ENCODE measurements at places on chromosomes 1 and 21.

- DNase-seq: no peak
These were observed 103.7 kb upstream of the PRMT6 start for GRCh38 chr1:106952776-106953175.

- DNase-seq: no peak
These were observed 137.8 kb downstream of the AKT3 start for GRCh38 chr1:243712242-243712641.

DNA sequence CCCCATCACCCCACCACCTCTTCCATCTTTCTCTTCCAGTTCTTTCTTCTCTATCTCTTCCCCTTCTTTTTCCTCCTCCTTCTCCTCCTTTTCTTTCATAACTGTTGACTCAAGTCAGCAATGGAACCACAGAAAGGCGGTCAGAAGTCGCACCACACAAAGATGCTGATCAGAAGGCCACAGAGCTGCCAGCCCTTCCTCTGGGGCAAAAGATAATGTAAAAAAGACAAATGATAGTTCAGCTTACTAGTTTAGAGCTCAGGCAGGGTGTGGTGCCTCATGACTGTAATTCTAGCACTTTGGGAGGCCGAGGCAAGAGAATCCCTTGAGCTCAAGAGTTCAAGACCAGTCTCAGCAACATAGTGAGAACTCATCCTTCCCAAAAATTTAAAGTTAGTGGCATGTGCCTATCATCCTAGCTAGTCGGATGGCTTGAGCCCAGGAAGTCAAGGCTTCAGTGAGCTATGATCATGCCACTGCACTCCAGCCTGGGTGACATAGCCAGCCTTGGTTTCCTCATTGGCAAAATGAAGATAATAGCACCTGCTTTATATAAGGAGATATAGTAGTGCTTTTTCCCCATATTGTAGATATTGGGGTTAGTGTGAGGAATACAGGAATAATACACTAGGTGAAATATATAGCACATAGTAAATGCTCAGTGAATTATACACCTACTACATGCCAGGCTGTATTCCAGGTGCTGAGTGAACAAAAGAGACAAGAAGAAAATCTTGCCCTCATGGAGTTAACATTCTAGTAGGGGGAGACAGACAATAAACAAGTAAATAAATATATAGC lies 12.5 kb upstream of the IGSF3 start:
- no peak for DNase-seq

DNA sequence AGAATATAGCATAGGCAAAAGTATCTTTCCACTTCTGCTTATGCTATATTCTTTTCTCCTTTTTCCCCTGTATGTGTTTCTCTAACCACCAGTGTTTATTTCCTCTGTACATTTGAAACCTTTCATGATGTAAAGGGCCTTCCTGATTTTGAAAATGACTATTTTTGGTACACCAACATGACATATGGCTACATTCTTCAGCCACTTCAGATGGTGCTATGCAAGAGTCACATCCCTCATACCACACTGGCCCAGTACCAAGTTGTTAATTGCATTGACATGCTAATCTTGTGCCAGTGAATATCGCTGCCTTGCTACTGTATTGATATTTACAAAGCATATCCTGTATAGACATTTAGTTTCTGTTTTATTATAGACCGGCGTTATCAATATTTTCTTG lies 408.7 kb downstream of the NCAM2 start:
- no peak for DNase-seq

DNA sequence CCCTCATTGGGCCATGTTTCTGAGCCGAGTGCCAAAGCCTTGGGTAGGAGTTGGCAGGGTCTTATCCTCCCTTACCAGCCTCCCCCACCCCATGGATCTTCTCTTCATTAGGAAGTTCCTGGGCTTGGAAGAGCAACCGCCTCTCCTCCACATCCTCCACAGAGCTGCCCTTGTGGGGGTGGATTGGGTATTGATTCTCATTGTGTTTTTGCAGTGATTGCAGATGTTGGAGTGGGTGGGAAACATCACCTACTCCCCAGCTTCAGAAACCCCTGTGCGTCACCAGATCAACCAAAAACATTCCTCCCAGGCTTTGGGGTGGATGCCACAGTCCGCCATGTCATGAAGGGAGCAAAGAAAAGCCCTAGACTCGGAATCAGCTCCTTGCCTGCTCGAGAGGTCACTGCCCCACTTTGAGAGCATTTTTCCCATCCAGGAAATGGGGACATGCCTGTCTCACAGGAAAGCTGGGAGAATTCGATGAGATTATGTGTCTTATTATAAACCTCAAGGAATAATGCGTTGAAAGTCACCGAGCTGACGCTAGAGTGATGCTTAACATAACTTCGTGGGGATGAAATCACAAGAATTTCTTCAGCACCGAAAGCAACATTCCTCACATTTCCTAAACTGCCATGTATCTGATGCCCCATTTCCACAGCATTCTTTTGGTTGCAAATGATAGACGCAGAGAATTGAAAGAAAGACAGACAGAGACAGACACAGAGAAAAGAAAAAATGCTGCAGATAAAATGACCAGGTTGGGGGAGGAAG lies 44.7 kb upstream of the ZBTB40 start:
- DNase-seq: no peak

- no peak for DNase-seq
These were observed 158.0 kb downstream of the IGSF21 start for GRCh38 chr1:18265641-18266040.

GRCh38 chr21:21232320-21232719 lies 234.1 kb downstream of the NCAM2 start:
- no peak for DNase-seq

DNA sequence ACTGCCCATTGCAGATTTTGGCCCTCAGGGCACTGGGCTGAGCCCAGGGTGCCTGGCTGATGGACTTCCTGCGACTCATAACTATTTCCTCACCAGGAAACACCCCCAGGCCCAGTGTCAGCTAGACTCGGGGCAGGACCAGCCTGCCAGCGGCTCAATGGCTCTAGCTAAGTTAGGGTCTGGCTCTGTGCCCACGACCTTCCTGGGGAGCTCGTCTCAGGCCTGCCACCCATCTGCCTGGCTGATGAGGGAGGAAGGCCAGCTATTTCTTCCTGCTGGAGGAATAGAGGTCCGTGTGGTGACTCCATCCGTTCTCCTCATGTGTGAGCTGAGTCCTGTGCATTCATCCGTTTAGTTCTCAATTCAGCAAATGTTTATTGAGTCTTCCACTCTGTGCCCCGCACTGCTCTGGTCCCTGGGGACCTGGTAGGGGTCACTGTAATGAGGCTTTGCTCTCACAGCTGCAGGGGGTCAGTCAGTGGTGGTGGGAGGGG lies 44.5 kb downstream of the KIRREL1 start:
- no peak for DNase-seq

DNA sequence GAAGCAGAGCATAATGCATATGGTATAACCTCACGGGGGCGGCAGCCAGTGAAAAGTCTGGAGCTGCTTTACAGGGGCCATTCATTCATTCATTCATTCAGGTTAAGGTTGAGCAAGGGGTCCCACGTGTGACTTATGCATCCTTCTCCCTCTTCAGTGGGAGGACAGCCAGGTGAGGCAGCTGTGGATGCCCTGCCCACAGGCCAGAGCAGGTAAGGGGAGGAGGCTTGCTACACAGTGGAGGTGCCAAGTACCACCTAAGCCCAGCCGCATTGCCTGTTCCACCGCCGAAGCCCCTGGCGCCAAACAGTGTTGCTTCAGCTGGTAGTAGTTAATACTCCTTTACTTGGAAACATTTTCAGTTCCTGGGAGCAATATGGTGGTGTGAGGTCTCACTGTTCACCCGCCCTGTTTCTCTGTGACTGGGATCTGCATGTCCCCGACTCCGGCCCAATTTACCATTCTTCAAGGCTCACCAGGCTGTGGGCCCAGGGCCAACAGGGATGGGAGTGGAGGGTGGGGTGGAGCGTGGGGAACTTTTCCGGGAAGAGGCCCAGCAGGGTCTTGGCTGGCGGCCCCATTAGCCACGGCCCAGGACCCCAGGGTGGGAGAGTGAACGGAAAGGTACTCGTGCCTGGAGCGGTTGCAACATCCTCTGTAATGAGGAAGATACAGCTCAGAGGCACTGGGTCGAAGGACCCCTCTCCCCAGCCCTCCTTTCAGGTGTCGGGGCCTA lies 722 bp upstream of the PODN start:
- no peak for DNase-seq

DNA sequence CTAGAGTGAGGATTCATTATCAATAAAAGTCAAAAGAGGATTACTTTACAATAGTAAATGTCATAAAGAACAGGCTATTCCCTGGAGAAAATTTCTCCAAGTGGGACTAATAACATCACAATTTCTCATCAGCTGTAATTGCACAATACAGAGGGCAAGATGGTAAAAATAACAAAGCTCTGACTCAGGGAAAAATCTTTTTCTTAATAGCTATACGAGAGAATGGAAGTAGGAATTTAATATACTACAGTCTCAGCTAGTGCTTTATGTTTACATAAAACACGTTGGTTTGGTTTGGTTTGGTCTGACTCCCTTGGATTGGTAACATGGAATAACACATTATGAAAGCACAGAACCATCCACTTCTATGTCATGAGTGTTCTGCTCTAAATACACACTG lies 397.6 kb downstream of the LRRIQ3 start:
- no peak for DNase-seq

GRCh38 chr1:212700223-212700891 lies 717 bp upstream of the BATF3 start:
- peak; percentile 33 for DNase-seq

DNA sequence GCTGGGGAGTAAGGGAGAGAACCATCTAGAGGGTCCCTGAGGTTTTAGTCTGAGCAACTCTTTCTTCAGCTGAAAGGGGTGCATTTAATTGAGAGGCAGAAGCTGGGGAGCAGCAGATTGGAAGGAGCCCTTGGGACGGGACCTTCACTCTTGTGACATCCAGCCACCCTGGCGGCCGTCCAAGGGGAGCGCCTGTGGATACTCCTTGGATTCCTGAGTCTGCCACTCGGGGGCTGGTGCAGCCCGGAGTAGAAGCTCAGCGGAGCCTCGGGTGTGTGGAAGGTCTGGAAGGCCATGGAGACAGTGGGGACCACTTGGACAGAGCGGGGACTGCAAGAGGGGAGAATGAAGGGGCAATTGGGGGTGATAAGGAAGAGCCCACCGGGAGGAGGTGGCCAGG lies 68.7 kb downstream of the AJAP1 start:
- DNase-seq: no peak

- DNase-seq: no peak
These were observed 33.6 kb downstream of the CD55 start for GRCh38 chr1:207355060-207355459.

DNA sequence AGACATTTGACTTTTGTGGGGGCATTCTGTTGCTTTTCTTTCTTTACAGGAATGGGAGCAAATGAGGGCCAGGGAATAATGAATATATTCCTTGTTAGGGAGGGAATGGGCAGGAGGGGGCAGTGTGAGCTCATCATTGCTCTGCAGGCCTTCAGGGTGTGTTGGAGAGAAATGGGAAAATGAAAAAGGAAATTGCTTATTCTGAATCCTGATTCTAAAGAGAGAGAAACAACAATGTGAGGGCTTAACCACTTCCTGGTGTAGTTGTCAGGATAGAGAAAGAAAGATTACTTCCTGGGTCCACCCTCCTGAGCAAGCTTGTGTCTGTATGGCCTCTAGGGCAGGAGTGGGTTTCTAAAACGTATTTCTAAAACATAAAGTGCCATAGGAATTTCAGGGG lies 28.3 kb downstream of the VANGL2 start:
- no peak for DNase-seq

DNA sequence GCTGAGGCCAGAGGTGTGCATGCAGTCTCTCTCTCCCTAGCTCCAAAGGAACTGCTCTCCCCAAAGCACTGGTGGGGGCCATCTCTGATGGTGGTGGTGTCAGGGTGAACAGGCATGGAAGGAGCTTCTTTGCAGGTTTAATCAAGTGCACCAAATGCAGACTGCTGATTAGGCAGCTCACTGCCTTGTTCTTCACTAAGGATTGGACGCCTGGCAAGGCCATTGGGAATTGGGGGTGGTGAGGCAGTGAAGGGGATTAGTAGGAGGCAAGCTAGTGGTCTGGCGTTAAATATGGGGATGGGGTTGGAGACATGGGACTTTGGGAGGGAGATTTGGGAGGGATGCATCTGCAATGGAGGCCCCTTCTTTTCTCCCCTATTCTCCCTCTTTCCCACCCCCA lies 1.5 kb downstream of the CACNA1E start:
- no peak for DNase-seq

DNA sequence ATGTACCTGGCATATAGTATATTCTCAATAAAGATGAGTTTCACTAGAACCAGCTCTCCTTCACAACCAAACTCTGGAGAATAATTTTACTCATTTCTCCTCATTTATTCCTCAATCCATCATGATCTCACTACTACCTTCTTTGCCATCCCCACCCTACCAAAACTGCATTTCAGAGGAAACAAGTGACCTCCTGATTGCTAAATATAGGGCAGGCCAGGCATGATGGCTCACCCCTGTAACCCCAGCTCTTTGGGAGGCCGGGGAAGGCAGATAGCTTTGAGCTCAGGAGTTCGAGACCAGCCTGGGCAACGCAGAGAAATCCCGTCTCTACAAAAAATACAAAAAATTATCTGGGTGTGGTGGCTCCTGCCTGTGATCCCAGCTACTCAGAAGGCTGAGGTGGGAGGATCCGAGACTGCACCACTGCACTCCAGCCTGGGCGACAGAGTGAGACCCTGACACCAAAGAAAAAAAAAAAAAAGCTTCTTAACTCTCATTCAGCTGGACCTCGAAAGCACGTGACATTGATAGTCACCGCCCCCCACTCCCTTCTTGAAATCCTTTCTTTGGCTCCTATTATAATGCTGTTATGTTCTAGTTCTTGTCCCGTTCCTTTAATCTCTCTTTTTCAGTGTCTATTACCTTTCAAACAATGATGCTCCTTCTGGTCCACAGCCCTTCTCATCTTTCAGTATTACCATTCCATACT lies 2.1 kb downstream of the TESK2 start:
- no peak for DNase-seq

- DNase-seq: no peak
These were observed 55.2 kb downstream of the NGF start for GRCh38 chr1:115282807-115283208.

DNA sequence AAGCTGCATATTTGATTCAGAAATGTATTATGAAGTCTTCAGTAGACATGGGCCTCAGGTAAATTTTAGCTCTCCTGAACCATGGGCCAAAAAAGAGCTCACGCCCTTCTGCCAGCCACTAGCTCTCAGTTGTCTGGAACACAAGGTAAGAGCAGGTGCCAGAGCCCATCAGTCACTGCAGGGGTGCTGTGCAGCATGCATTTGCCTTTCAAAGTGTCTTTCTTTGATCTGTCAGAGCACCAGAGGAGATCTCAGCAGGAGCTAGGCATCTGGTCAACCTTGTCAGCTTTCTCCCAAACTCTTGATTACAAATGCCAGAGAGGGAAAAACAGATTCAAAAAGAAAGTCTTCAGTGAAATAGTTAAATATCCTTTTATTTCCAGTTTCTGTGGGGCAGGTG lies 332.3 kb downstream of the COL11A1 start:
- no peak for DNase-seq

DNA sequence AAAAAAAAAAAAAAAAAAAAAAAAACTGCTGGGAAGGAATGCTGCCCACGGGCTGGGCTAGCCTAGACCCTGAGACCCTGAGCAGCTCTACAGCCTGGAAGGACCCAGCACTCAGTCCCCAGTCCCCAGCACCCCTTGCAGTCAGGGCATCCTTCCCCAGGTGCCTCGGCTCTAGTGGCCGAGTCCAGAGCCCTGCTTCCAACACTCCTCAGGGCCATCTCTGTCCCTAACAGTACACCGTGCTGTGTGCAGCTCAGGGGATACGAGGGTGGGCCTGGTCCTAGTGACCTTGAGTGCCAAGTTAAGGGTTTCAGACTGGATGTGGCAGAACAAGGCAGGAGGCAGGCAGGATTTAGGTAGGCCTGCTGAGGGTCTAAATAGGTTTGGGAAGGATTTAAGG lies 50.2 kb upstream of the LRP8 start:
- no peak for DNase-seq
